ENCODE measurements at places on chromosomes 3 and 15. TPM values are rescaled to one million over a fixed set of nuclear protein-coding genes. Genes with fewer than 3 reads are reported as not detected.

The SLC7A14 gene
- not detected for total RNA-seq

The SAMD7 gene
- total RNA-seq: not detected

The CSPG5 gene
- 0.30 TPM for total RNA-seq

The SPINK8 gene
- total RNA-seq: not detected

The SLC30A4 gene
- 5.4 TPM for total RNA-seq

The TM4SF18 gene
- total RNA-seq: 3.1 TPM

The MKRN3 gene
- total RNA-seq: 0.81 TPM

The PLIN1 gene
- total RNA-seq: 30.9 TPM

The CLDN16 gene
- total RNA-seq: 5.1 TPM

The PRICKLE2 gene
- 18.7 TPM for total RNA-seq

The CSTA gene
- total RNA-seq: 122 TPM

The SST gene
- total RNA-seq: not detected

The LRRC31 gene
- not detected for total RNA-seq

The SCAP gene
- total RNA-seq: 188 TPM

The IQCF6 gene
- total RNA-seq: not detected

The GHSR gene
- total RNA-seq: not detected

The ADAMTS9 gene
- 15.9 TPM for total RNA-seq

The TIMP4 gene
- total RNA-seq: 14.1 TPM

The AGBL1 gene
- total RNA-seq: 0.91 TPM

The MINDY4B gene
- total RNA-seq: not detected

The ITIH1 gene
- total RNA-seq: not detected

The PPIB gene
- 149 TPM for total RNA-seq

The PPP1R14D gene
- total RNA-seq: not detected

The IL17RB gene
- 1.9 TPM for total RNA-seq

The GRK7 gene
- 0.34 TPM for total RNA-seq

The CERS3 gene
- total RNA-seq: 168 TPM

The LCTL gene
- not detected for total RNA-seq

The GOLGA6L10 gene
- 1.1 TPM for total RNA-seq

The NR2E3 gene
- not detected for total RNA-seq

The C3orf49 gene
- total RNA-seq: not detected

The AKAP13 gene
- total RNA-seq: 167 TPM

The TRIM42 gene
- total RNA-seq: not detected

The CHDH gene
- total RNA-seq: 5.0 TPM

The NR2F2 gene
- 3.9 TPM for total RNA-seq

The GOLGA6B gene
- total RNA-seq: not detected

The ACTRT3 gene
- total RNA-seq: 0.19 TPM

The SH3GL3 gene
- total RNA-seq: not detected

The CYP8B1 gene
- not detected for total RNA-seq

The CYP11A1 gene
- total RNA-seq: 0.34 TPM

The CYP1A2 gene
- total RNA-seq: not detected

The TEX9 gene
- 4.9 TPM for total RNA-seq

The ATP13A5 gene
- 9.7 TPM for total RNA-seq

The FRMD5 gene
- 0.38 TPM for total RNA-seq

The GXYLT2 gene
- 2.7 TPM for total RNA-seq

The MOBP gene
- total RNA-seq: 0.11 TPM

All from lower leg skin (tissue), 4 donors.